Inflammatory macrophage treated with lipopolysaccharide for 1 hour (primary cell): ENCODE measurements at places on chromosomes 13 and 19.

- no peak for DNase-seq
Observed at GRCh38 chr19:49781394-49781793, 14.6 kb downstream of the AP2A1 start.

- DNase-seq = peak; percentile 36
Observed at GRCh38 chr19:51511353-51511752, 9.8 kb upstream of the SIGLEC12 start.

- no peak for DNase-seq
Observed at GRCh38 chr19:29645491-29645867, 19.8 kb upstream of the PLEKHF1 start.

DNA sequence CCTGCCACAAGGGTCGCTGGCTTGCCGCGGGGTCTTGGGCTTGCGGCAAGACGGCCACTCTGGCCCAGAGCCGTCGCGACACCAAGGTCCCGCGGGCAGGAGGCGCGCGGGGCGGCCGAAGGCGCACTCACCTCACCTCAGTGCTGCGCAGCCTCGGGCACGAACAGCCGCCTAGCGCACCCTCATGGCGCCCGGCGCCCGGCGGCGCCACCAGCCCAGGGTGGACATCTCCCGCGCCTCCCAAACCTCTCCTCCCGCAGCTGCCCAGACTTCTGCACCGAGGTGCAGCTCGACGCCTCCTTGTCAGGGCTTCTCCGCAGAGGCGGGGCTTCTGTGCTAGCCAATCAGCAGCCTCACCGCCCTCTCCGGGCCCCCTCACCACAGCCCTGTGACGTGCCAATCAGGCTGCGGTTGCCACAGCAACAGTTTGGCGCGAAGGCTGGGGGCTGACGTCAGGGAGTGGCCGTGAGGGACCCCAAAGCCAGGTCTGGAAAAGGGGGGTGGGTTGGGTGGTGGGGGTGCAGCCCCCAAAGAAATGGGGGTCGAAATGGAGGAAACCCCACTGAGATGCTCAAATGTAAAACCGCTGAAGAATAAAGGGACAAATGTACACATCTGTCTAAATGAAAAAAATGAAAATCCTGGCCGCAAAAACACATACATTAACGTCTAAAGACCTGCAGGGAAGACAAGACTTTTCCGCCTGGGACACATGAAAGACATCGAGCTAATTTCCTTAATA lies at the start of the genes PEG3 and ZIM2:
Gene PEG3 (minus strand): TSS at position 276 of the 742 bp plus-strand sequence. CDS start 16,071 bp downstream, outside the sequence.
Gene ZIM2 (minus strand): TSS at position 276 of the 742 bp plus-strand sequence. CDS start 16,449 bp downstream, outside the sequence.
- DNase-seq = no peak

DNA sequence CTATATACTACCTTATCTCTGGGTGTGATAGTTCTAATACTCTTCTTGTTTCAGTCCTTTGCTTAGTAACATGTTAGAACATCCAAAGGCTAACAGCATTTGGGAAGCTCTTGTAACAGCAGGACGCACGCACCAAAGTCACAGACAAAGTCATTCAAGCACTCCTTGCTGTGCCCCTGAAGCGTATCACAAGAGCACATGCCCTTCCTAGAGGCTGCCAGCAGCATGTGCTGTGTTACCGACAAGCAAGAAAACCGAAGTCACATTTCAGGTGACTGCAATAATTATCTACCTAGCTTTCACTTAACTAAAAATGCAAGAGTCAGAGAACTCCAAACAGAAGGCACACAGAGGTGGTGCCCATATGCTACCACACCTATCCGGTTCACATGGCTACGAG lies 194.1 kb downstream of the KLF12 start:
- DNase-seq = no peak

DNA sequence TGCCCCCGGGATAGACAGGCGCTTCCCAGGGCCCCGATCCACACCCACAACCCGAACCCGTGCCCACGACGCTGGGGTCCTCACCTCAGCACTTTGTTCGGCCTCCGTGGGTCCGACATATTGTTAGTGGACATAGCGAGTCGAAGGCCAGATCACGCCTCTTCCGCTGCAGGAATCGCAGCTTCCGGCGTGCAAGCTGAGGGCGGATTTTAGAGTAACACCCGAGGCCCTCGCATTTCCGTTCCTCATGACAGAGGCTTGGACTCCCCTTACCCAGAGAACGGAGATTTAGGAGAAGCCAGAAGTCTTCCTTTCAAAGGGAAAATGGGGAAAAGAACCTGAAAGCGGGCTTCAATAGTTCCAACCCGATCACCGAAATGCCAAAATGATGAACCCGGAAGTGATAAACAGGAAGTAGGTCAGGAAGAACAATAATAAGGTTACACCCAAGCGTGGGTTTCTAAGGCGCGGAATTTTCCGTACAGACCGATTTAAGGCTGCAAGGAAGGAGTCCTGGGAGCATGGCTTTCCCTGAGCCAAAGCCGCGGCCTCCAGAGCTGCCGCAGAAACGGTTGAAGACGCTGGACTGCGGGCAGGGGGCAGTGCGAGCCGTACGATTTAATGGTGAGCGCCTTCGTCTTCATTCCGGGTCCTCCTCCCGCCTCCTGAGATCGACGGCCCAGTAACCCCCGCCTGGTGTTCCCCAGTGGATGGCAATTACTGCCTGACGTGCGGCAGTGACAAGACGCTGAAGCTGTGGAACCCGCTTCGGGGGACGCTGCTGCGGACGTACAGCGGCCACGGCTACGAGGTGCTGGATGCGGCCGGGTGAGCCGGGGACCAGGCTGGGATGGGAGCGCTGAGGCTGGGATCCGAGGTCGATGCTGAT lies 2.9 kb downstream of the WDR83 start:
- DNase-seq = peak; percentile 70

DNA sequence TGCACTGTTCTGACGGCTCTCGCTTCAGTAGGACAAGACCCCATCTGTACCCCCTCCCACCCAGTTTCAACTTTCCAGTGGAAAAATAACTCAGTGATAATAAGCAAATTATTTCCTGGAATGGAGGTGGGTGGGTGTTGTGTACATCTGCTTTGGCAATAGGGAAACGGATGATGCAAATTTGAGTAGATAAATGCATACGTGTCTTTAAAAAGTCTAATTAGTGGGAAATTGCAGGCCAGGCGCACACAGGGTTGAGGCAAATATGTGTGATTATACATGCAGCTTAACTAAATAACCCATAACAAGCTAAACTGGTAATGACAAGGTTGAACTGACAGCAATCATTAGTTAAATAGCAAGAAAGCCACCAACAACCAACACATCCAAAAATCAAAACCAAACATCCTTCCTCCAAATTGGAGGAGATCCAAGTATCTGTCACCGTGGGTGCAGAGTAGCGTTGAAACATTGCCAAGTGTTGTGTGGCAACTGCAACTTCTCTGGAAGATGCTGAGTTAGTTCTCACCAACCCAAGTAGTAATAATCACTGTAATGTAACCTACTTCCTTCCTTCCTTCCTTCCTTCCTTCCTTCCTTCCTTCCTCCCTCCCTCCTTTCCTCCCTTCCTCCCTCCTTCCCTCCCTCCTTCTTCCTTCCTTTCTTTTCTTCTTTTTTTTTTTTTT lies 54.6 kb downstream of the TRPM4 start:
- no peak for DNase-seq

DNA sequence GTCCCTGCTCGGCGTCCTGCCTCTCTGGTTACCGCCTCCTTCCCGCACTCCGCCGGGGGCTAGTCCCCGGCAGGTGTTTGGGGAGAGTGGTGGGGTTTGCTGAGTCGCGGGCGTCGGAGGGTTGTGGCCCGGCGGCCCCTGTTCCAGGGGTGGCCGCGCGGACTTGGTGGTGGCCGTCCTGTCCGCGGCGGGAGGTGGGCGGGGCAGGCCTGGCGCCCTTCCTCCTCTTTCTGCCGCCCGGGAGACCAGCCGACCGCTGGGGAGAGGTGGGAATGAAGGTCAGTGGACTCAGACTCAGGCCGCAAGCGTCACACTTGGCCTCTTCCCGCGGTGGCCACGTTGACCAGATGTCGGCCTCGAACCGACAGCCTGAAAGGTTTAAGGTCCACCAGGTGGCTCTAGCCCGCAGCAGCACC lies 61.8 kb downstream of the ZNF723 start:
- no peak for DNase-seq

DNA sequence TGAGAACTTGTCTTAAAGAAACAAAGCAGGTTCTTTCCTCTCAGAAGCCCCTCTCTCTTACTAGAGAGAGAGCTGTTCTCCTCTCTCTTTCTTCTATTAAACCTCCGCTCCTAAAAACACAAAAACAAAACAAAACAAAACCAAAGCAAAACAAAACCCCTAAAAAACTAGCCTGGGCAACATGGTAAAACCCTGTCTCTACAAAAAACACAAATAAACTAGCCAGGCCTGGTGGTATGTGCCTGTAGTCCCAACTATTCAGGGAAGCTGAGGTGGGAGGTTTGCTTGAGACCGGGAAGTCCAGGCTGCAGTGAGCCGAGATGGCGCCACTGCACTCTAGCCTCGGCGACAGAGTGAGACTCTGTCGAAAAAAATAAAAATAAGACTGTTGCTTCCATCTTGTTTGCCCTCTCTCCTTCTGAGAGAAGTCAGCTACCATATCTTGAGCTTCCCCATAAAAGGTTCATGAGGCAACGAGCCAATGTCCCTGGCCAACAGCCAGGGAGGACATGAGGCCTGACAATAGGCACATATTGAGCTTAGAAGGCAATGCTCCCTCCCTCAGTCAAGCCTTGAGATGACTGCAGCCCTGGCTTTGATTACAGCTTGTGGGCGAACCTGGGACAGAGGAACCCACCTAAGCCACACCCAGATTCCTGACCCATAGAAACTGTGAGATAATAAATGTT lies 17.5 kb upstream of the FLT3 start:
- no peak for DNase-seq
